Left forelimb (tissue), 1 donor: ENCODE measurements at places on chromosomes 13 and 19.

- DNase-seq: no peak
Measured at GRCh38 chr19:2523630-2524311, 47.8 kb downstream of the GADD45B start.

DNA sequence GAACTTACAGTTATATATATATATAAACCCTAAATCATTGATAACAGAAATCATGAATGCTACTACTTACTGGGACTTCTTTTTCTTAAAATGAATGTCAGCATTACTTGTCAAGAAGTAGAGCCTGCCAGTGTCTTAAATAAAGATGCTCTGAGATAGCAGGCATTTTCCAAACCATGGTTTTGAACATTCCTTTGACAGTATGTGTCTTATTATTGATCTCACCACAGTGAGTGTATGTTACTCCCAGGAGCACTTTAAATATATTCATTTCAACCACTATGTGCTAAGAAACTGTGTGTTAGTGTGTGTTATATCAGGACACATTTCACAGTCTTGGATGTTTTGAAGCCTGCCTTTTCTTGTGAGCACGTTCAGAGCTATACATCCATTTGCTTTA lies 28.2 kb downstream of the TNFRSF19 start:
- no peak for DNase-seq

- DNase-seq: no peak
Measured at GRCh38 chr19:17205237-17206140, 9.7 kb upstream of the USE1 start.

- DNase-seq: peak; percentile 42
Measured at GRCh38 chr19:28444362-28444761, 768.6 kb downstream of the UQCRFS1 start.

- DNase-seq: no peak
Measured at GRCh38 chr13:97548138-97548537, 114.2 kb downstream of the RAP2A start.

- no peak for DNase-seq
Measured at GRCh38 chr19:6752256-6753177, 13.0 kb downstream of the TRIP10 start.

DNA sequence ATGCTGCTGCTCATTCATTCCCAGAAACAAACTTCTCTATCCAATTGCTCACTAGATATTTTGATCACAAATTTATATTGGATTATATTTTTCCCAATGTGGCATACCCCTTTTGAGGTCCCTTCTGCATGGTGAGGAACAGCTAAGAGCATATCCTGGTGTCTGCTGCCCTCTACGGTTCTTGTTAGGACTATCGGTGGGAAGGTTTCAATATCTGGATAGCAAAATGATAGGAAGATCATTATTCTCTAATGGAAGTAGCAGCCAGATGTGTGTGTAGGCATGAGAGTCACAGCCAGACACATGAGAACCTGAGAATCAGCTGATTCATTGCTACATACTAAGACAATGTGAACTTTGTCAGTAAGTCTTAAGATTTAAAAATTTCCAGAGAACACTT lies 1422.4 kb upstream of the MIR17HG start:
- DNase-seq: no peak

DNA sequence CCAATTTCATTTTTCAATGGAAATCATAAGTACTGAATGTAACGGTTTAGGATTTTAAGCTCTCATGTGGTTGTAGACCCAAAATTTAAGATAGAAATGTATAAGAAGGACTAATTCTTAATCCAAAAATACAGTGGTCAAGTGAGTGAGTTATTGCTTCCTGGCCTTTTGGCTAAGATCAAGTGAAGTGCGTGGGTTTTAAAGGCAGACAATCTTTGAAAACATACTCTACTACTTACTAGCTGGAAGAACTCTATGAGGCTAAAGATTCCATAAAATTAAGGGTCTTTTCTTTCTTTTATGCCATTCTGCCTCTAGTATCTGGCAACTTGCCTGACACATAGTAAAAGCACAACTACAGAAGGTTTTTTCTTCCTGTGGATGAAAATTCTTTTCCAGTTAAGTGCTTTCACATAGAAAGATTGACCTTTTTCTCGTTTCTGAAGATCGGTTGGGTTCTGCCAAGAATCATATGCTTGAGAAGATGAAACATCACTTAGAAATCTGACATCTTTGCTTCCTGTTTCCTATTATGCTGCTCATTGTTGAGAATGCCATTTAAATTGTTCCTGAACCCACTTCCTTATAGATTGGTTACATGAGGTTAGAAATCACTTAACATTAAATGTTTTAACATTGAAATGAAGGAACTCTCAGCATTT lies 26.4 kb upstream of the SCEL start:
- no peak for DNase-seq

GRCh38 chr19:18975869-18976268 lies 34.9 kb upstream of the HOMER3 start:
- DNase-seq: no peak

GRCh38 chr19:29294343-29294811 lies 81.4 kb upstream of the UQCRFS1 start:
- DNase-seq: no peak

- DNase-seq: no peak
Measured at GRCh38 chr19:34345947-34346351, 19.0 kb upstream of the GPI start.

- no peak for DNase-seq
Measured at GRCh38 chr13:27177852-27178251, 6.2 kb upstream of the USP12 start.

GRCh38 chr19:5023128-5023571 lies 54.2 kb downstream of the KDM4B start:
- DNase-seq: no peak

GRCh38 chr13:105952233-105952972 lies 583.1 kb downstream of the EFNB2 start:
- no peak for DNase-seq

DNA sequence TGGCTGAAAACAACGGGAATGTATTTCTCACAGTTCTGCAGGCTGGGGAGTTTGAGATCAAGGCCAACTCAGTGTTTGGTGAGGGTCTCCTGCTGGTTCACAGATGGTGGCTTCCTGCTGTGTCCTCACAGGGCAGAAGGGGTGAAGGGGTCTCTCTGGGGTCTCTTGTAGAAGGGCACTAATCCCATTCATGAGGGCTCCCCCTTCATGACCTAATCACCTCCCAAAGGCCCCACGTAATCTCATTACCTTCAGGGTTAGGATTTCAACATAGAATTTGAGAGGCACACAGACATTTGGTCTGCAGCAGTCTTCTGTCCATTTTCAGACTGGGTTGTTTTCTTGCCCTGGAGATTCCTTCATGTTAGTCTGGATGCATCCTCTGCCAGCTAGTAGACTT lies 11.6 kb downstream of the ZNF444 start:
- DNase-seq: no peak

DNA sequence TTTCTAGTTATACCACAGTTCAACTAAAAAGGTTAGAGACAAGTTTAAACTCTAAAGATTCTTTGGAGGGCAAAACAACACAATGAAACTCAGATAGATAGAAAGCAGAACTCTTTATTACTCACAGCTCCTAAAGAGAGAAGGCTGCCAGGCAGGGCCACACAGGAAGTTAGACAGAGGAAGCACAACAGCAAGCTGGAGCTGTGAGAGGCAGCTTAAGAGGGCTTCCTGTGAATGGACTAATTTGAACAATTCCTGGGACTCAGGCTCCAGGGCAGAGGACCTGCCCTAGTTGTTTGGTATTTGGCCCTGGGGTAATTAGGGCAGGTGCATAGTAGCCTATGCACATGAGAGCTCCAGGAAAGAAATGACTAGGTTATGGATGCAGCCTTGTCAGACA lies 803.6 kb downstream of the DIAPH3 start:
- DNase-seq: no peak

- no peak for DNase-seq
Measured at GRCh38 chr13:100392709-100393630, 195.6 kb downstream of the GGACT start.

GRCh38 chr19:8240274-8241229 lies 31.4 kb downstream of the CERS4 start:
- peak; percentile 84 for DNase-seq

- no peak for DNase-seq
Measured at GRCh38 chr13:33183431-33184111, 102.0 kb downstream of the STARD13 start.

DNA sequence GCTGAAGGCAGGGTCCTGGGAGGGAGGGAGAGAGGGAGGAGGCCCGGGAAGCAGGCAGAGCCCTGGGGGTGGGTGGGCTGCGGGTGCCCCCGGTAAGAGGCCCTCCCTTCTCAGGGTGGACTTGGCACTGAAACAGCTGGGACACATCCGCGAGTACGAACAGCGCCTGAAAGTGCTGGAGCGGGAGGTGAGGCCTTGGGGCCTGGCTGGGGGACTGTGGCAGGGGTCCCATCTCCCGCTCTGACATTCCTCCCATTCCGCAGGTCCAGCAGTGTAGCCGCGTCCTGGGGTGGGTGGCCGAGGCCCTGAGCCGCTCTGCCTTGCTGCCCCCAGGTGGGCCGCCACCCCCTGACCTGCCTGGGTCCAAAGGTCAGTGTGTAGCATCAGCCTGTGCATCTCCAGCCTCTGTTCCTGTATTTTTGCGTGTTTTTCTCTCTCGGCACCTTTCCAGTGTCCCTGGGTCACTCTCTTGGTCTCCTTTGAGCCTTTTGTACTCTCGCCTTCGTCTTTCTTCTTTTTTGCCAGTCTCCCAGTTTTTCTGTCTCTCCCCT lies 53.4 kb downstream of the TRPM4 start:
- DNase-seq: no peak

GRCh38 chr19:40192758-40193586 lies 1.7 kb downstream of the MAP3K10 start:
- DNase-seq: no peak

DNA sequence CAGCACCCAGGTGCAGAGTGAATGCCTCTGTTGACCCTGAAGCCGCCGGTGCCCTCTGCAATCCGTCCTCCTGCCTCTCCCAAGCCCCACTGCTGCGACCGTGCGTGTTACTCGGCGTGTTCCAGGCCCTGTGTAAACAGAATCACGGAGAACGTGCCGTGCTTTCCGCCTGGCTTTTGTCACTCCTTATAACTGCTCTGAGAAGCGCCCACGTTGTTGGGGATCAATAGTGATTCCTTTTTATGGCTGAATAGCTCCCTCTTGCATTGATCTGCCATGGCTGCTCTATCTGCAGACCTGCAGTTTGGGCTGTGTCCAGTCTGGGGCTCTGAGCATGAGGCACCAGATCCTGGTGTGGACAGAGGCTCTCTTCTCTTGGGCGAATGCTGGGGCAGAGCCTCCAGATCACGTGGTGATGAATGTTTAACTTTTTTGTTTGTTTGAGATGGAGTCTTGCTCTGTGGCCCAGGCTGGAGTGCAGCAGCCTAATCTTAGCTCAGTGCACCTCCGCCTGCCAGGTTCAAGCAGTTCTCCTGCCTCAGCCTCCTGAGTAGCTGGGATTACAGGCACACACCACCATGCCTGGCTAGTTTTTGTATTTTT lies 15.8 kb downstream of the ADPRHL1 start:
- no peak for DNase-seq

GRCh38 chr19:44848036-44848811 lies 2.1 kb downstream of the NECTIN2 start:
- no peak for DNase-seq

- DNase-seq: no peak
Measured at GRCh38 chr19:32865326-32865725, 4.2 kb downstream of the SLC7A9 start.

DNA sequence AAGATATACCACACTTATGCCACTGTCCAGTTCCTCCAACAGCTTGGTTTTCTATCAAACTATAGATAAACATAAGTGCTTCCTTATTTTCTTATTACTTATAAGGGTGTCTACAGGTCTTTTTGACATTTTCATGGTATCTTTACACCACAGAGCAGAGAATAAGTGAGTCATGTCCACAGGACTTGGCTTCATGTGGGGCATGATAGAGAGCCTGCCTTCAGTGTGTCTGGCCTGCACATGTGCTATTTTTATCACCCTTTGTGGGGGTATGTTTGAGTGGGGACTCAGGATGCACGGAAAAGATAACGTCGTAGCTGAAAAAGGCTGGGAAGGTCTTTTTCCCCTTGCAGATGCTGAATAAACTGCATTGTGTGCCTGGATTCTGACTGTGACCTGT lies 8.1 kb upstream of the STOML3 start:
- no peak for DNase-seq

DNA sequence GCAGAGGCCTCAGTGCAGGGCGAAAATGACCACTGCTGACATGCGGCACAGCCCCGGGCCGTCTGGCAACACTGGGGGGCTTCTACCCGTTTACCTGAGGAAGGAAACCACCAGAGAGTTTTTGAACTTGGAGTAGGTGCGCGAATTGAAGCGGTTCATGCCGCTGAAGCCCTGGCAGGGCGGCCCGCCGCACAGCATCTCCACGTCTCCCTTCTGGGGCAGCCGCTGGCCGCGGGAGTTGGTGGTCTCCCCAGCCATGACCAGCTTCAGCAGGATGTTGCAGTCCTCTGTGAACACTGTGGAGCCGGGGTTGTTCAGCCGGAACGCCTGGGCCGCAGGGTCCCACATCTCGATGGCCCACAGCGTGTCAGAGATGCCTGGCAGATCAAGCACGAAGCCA lies 20.3 kb upstream of the EIF3G start:
- DNase-seq: no peak

DNA sequence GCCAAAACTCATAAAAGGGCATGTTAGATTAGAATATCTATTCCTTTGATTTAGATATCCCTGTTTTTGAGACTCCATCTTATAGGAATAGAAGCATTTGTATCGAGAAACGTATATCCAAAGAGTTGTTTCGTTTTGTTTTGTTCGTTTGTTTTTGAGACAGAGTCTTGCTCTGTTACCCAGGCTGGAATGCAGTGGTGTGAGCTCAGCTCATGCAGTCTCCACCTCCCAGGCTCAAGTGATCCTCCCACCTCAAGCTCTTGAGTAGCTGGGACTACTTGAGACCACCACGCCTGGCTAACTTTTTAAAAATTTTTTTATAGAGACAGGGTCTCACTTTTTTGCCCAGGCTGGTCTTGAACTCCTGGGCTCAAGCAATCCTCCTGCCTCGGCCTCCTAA lies 26.6 kb upstream of the ZMYM5 start:
- no peak for DNase-seq

DNA sequence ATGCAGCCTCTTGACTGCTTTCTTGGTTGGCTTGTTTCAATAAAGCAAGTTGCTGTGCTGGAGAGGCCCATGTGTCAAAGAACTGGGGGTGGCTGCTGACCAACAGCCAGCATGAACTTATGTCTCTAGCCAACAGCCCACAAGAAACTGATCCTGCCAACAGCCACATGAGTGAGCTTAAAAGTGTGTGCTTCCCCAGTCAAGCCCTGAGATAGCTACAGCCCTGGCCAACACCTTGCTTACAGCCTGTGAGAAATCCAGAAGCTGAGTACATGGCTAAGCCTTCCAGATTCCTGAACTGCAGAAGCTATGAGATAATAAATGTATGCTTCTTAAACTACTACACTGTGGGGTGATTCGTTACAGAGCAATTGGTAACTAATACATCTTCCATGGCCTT lies 38.9 kb upstream of the IPO5 start:
- DNase-seq: no peak

- DNase-seq: no peak
Measured at GRCh38 chr13:41751277-41751676, 209.6 kb downstream of the VWA8 start.

- no peak for DNase-seq
Measured at GRCh38 chr19:5228932-5229777, 111.5 kb downstream of the PTPRS start.

GRCh38 chr13:100597253-100597652 lies 8.7 kb upstream of the GGACT start:
- no peak for DNase-seq
